ENCODE measurements at places on chromosomes 6 and 20. TPM values are rescaled to one million over a fixed set of nuclear protein-coding genes. Genes with fewer than 3 reads are reported as not detected.

Gene RFX6
- total RNA-seq: not detected

Gene MYT1
- total RNA-seq: not detected

Gene MEA1
- 98.7 TPM for total RNA-seq

Gene MACROD2
- 1.2 TPM for total RNA-seq

Gene ECT2L
- total RNA-seq: not detected

Gene MTHFD1L
- 65.7 TPM for total RNA-seq

Gene GHRH
- not detected for total RNA-seq

Gene IMPG1
- not detected for total RNA-seq

Gene PSMF1
- 75.2 TPM for total RNA-seq

Gene LAMA4
- total RNA-seq: 28.6 TPM

Gene ZHX3
- 22.0 TPM for total RNA-seq

Gene SIM1
- not detected for total RNA-seq

Gene FYN
- 50.2 TPM for total RNA-seq

Gene ULBP2
- total RNA-seq: 12.2 TPM

Gene CALHM6
- not detected for total RNA-seq

Measured in HT1080 (cell line).